Fibroblast of skin of right biceps (primary cell): ENCODE measurements at places on chromosomes 12 and 14.

DNA sequence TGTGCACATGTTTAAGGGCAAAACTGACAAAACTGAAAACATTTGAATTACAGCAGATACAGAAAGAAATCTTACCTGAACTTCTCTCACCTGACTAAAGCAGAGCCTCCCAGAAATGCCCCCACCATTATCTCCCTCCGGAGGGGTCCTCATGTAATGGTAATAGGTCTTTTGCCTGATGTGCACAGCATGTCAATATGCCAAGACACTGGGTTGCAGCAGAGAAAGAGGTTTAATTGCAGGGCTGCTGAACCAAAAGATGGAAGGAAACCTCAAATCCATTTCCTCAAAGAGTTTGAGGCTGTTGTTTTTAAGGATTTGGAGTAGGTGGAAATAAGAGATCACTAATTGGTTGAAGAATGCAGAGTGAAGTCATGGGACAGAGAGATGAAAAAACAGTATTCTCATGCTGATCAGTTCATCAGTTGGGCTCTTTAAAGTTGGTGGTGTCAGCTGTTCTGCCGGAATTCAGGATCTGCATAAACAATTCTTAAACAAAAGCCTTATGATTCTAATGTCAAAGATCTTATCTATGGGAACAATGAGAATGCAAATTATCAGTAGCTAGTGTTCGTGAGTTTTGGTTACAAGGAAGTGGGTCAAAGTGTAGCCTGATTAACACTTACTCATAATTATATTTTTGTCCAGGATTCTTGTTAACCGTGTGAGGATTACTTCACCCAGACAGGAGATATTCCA is 18.2 kb downstream of the ANG start:
- no peak for DNase-seq

DNA sequence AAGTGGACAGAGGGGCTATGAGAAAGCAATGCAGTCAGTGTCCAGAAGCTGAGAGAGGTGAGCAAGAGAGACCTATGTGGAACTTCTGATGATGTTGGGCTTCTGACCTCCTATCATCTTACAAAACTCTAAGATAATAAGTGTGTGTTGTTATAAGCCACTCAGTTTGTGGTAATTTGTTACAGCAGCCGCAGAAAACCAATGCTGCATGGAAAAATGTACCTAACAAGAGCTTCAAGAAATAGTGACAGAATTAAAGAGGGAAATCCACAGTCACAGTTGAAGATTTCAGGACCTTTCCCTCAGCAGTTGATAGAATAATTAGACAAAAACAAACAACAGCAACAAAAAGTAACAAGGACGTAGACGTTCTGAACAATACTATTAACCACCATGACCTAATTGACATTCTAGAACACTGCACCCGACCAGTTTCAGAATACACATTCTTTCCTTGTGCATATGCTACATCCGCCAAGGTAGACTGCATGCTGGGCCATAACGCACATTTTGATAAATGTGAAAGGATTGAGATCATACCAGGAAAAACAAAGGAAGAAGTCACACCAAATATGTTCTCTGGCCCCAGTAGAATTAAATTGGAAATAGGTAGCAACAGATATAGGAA is 1.8 kb upstream of the EVL start:
- no peak for DNase-seq

DNA sequence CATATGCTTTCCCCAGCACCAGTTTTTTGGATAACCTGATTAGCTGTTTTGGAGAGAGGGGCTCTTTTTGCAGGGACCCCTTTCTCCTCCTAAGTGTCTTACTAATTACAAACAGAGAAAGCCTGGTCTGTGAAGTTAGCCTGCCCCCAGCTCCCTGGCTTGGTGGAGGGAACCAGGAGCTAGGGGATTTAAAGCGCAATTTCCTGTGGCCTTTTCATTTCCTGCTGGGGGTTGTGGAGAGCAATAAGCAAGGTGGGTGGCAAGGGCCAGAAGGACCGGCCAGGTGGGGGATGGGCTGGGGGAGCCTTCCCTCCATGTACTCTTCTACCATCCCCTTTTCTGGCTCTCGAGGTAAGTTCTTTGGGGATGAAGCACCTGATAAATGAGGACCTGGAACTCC is 4.1 kb upstream of the CISTR start:
- no peak for DNase-seq

DNA sequence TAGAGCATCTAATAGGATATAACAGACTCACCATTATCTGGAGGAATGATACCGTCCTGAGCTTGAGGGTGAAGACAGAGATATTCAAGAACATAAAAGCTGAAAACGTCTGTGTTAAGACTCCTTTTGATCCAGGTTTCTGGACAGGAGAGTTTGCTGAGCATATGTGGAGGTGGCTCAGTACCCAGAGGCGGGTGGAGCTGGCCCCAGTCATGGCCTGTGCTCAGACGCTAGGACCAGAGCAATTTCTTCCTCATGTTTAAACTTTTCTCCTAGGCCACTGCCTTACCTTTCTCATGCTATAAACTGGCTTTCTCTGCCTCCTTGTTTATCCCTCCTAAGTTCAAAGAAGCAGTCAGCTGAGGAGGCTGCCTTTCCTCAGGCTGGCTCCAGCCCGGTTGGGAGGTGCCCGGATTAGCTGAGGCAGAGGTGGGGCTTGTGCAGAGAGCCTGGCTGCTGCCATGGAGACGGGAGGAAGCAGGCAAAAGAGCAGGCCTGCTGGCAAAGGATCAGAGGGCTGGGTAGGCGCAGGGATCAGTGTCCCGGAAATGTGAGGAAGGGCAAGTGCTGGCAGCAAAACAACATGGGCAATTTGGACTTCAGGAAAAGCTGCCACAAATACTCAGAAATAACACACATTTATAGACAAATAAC is 13.7 kb downstream of the COA8 start:
- peak; percentile 69 for DNase-seq

DNA sequence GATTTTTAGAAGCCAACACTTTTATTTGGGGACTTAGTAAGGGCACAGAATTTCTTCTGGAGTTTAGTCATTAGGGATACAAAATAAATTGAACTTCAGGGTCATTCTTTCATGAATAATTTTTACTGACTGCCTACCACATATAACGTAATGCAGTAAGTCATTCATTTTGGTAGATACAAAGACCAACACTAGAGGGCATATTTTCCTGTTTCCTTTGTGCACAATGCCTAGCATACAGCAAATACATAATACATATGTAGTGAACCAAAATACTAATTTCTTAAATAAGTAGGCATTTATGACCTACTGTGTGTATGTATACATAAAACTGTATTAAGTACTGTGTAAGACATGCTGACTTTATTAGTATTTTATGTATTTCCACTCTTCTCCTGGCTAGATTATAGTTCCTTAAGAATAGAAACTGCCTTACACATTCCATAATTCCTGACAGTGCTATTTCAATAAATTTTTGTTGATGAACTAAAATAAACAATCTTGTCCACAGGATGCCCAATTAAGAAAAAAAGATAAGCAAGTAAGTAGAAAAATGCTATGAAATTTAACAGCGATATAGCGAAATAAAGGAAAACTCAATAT is 47.9 kb downstream of the PPP1R12A start:
- peak; percentile 62 for DNase-seq

- DNase-seq, result peak; percentile 78
Observed at GRCh38 chr12:123966596-123966995, 6.0 kb downstream of the CCDC92 start.

DNA sequence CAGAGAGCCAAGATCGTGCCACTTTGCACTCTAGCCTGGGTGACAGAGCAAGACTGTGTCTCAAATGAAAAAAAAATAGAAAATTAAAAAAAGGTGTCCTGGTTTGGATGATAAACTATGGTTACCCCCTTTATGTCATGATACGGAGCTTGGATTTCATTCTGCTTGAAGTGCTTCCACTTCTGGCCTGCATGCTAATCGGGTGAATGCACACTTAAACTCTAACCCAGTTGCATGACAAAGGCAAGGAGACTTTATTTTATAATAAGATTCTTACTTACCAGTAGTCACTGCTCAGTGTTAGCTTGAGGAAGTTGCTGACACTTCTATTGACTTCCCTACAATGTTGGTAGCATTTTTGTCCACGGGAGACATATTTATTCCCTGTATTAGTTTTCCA is 24.3 kb downstream of the CFAP54 start:
- no peak for DNase-seq

- peak; percentile 24 for DNase-seq
Observed at GRCh38 chr12:10617863-10618262, 4.5 kb upstream of the MAGOHB start.

DNA sequence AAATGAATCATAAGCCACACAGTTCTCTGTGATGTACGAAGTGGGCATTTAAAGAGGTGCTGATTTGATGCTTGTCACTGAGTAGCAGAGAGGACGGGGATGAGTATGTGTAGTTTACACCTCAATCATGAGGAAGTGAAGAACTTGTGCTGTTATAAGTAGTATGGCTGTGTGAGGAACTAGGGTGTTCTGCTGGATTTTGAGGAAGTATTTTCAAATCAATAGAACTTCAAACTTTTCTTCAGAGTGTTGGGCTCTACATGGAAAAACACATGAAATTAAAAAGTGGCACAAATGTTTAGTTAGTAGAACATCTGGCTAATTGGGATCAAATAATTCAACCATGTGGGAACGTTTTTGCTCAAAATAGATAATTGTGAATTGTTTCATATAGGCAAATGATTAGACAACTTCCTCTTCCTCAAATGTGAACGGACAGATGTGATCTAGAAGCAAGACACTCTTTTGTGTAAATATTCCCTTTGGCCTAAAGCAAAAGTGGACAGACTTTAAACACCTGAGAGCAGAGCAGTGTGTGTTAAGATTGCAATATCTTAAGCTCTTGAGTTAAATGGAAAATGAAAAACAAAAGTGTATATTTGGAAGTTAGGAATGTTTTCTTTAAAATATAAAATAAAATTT is 168.5 kb downstream of the NAV3 start:
- DNase-seq, result no peak

DNA sequence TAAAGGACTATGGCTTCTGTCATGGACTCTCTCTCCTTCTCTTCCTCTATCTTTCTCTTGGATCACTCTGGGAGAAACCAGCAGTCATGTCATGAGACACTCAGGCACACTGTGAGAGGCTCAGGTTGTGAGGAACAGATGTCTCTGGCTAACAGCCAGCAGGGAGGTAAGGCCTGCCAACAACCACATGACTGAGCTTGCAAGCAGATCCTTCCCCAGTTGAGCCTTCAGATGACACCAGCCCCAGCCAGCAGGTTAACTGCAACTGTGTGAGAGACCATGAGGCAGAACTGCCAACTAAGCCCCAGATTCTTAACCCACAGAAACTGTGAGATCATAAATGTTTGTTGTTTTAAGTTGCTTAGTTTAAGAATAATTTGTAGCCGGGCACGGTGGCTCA is 90.6 kb downstream of the VCPKMT start:
- DNase-seq, result peak; percentile 44

GRCh38 chr14:68137704-68138619 is 318.4 kb downstream of the RAD51B start:
- peak; percentile 96 for DNase-seq

- no peak for DNase-seq
Observed at GRCh38 chr14:102418853-102419240, 56.1 kb downstream of the TECPR2 start.

DNA sequence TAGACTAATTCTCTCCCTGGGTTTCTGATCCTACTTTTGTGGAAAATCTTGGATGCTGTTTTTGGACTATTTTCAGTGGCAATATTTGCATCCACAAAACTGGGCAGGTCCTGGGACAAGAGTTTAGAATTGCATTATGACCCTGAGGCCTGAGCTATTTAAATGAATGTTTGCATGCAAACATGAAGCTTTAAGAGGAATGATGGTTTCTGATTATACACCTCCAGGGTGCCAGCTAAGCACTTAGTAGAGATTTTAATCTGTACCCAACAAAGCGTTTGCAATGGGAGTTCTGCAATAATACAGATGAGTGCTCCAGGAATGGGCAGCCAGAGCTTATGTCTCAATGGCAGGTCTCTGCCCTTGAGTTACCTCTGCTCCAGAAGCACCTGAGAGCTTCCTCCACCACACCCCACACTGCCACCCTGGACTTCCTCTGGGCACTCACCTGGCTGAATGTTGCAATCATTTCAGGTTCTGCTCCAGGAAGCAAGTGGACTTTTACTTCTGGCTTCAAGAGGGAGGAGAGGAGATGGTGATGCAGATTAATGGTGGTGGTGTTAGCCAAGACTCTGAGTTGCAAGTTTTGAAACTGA is 6.0 kb upstream of the SPTLC2 start:
- DNase-seq, result no peak

- DNase-seq, result no peak
Observed at GRCh38 chr14:51677738-51678137, 26.0 kb downstream of the FRMD6 start.

DNA sequence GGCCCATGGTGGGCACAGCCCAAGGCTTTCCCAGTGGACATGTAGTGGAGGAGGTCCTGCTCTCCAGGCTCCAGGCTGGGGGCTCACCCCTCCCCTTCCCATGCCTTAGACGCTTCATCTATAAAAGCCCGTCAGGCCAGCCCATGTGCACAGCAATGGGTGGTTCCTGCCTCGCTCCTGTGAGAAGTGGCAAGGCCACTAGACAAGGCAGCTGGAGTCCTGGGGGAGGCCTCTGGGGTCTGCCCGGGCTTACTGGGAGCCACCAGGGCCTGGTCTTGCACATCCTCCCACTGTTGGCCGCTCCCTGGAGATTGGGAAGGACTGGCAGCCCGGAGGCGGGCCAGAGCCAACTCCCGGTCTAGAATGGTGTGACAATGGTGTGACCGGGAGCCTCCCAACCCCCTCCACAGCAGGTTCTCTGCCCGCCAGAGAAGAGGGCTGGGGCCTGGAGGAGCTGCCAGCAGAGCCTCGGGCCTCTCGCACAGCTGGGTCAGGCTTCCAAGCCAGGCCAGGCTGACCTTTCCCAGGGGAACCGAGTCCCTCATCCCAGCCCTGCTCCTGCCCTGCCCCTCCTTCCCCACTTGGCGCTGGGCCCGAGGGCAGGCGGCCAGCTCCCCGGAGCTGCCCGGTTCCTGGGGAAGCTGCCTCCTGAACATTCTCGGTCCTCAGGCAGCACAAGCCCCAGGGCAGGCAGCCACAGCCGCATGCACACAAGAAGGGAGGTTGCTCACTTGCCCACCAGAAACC is 97.9 kb downstream of the RFLNA start:
- DNase-seq, result peak; percentile 57

- DNase-seq, result no peak
Observed at GRCh38 chr12:51811203-51812202, 37.0 kb downstream of the FIGNL2 start.

DNA sequence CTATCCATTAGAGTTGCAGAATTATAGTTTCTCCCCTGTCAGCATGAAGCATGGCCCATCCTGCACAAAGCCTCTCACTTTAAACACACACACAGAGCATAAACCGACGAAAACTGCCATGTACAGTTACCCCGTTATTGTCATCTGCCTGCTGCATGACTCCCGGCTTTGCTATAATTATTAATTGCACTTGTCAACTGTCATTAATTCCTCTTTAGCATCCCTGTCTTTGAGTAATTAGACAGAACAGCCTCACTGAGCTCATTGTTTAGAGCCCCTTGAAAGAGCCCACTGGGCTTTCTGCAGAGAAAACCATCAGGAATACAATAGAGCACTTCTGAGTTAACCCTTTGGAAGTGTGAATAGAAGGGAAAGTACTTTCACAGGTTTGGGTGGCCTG is 307.2 kb upstream of the SOX5 start:
- DNase-seq, result no peak
